ENCODE measurements at places on chromosomes 7 and 10. TPM values are rescaled to one million over a fixed set of nuclear protein-coding genes. Genes with fewer than 3 reads are reported as not detected.
A peak's percentile ranks its signal among the peaks of the same experiment; 100 is the strongest.

DNA sequence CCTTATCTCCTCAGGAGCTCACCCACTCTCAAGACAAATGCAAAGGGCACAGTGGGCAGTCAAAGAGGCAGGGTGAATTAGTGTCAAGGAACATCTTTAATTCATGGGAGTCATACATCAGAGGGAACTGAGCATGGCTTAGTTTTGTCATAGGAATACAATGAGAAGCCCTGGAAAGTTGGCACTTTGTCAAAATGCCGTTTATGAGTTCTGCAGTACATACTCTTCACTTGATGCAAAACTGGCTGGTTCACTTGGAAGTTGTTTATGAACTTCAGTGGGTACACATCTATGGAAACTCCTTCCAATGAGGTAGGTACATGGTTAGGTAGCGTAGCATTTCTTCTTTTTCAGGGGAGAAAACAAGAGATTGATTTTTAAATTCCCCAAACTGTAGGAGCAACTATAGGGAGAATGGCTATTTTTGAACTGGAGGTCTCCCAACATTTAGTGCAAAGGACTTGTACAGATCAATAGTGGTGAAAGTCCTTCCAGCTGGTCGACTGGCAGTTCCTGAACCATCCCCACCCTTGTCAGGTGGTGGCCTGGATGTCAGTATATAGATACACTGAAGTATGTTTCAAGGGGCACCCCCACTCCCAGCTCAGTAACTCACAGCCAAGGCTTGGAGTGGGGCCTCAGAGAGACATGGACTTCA, 580.5 kb downstream of the REEP3 start:
- no peak for DNase-seq

GRCh38 chr10:72274730-72275350, 1.1 kb downstream of the DDIT4 start:
- DNase-seq, result peak; percentile 79

- DNase-seq, result no peak
Measured at GRCh38 chr7:3412871-3413270, 111.8 kb downstream of the SDK1 start.

DNA sequence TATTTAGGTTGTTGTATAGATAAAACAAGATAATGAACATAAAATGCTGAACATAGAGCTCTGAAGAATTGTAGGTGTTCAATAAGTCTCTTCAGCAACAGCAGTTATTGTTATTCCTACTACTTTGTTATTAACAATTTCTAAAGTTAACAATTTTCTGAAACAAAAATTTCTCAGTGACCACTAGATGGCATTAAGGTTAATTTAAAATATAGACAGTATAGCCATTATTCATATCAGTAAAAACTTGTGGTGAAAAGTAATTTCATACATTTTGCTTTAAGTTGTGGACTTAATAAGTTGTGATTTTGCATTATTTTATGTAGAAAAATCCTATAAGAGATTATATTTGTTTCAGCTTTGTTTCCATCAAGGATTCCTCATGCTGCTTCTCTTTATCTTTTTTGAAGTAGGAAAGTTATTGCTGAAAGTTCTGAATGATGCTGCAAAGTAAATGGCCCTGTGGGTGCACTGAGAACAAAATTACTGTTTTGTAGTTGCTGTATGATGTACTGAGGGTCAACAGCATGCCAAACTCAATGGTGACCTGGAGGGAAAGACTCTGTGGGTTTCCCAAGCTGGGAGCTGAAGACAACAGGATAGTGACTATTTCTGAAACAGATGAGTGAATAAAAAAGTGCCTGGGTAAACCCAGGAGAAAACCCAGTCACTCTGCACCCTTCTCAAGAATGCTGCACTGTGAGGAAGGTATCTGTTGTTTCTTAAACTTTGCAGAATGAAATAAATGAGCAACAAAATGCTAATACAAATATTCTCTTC, 253.6 kb downstream of the KIF20B start:
- DNase-seq, result no peak

GRCh38 chr7:64618785-64619456, 47.0 kb upstream of the ZNF107 start:
- peak; percentile 60 for DNase-seq

GRCh38 chr10:13839430-13839990, 252.7 kb downstream of the PRPF18 start:
- peak; percentile 90 for DNase-seq

DNA sequence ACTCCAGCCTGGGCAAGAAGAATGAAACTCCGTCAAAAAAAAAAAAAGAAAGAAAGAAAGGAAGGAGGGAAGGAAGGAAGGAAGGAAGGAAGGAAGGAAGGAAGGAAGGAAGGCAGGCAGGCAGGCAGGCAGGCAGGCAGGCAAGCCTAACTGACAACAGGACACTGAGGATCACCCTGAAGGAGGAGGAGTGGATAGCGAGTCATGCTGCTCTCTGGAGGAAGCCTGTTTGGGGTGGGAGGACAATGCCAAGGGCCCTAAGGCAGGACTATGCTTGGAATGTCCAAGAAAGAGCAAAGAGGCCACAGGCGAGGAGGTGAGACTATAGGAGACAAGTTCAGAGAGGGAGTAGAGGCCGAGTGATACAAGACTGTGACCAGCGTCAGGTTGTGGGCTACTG, 107.0 kb upstream of the PARD3 start:
- no peak for DNase-seq

GRCh38 chr10:87966459-87966858, 103.0 kb downstream of the PTEN start:
- DNase-seq, result no peak

DNA sequence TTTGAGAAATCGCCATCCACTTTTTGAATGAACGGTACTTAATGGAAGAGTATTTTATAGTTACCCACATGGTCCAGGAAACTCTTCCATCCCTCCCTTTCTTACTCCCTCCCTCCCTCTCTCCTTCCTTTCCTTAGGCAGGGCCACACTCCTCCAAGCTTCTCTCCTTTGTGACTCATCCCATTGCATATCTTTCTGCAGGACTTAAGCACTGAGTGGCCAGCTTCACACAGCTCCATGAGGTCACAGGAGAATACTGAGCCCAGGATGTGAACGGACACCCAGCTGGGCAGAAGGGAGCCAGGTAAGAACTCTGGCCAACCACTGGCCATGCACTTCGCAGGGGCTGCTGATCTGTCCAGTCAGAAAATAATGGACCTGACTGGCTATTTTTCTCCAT, 189.7 kb upstream of the ADCY1 start:
- peak; percentile 35 for DNase-seq

GRCh38 chr7:116780966-116781365, 81.4 kb upstream of the CAPZA2 start:
- DNase-seq, result no peak

DNA sequence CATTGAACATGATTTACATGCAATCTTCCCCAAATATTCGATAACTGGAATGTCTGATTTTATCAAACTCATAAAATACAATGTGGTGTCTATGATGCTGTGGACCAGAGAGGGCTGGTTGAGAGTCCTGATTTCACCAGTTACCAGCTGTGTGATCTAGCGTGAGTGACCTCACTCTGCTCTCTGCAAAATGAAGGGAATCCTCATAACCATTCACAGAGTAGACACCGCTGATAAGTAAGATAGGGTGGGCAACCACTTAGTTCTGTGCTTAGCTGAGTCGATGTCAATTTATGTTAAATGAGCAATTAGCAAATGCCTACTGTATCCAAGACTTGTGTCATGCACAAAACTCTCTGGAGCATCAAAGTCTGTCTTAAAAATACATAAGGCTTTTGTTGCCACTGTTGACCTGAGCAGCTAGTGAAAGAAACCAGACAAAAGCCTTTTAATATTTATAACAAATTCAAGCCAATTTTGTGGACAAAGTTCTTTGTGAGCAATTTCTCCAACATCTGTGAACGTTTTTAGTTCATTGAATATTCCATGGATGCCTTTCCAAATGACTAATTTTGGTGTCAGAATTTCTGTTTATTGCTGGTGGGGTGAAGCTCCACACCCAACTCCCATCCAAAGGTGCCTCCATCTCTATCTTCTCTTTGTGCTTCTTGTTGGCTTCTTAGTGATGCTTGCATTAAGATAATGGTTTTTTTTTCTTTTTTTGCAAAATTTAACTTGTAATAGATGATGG, 314.2 kb downstream of the ADRA2A start:
- no peak for DNase-seq

GRCh38 chr7:132541656-132542055, 34.6 kb downstream of the PLXNA4 start:
- no peak for DNase-seq

GRCh38 chr7:47583739-47584535, 2.0 kb upstream of the TNS3 start:
- DNase-seq, result no peak

Gene LIPK
- total RNA-seq, result not detected

Gene SMO
- 2.3 TPM for total RNA-seq

Gene CAV2
- 224 TPM for total RNA-seq

Gene DIP2C
- total RNA-seq, result 18.7 TPM

Gene TFEC
- not detected for total RNA-seq

Gene ANKRD61
- not detected for total RNA-seq

Gene GIMAP1
- total RNA-seq, result not detected

Gene AKR1D1
- total RNA-seq, result not detected
